ENCODE measurements at places on chromosomes 5 and 9.

- DNase-seq = no peak
These were observed 122.9 kb downstream of the CAVIN4 start for GRCh38 chr9:100700689-100701318.

DNA sequence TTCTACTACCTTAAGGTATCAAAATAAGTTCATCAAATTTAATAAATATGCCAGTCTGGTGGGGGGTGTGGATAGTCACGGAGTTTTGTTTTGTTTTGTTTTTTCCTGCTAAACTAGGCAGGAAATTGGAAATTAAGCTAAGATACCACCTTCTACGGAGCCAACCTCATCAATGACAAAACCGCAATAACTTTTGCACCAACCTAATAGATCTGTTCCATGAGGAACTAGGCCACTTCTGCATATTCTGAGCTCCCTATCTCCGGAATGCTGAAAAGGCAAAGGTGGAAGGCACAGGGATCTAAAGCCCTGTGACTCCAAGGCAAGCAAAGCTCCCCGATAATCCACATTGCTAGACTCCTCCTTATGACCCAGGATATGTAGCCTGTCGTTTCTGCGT, 5.8 kb upstream of the OR1L4 start:
- no peak for DNase-seq

DNA sequence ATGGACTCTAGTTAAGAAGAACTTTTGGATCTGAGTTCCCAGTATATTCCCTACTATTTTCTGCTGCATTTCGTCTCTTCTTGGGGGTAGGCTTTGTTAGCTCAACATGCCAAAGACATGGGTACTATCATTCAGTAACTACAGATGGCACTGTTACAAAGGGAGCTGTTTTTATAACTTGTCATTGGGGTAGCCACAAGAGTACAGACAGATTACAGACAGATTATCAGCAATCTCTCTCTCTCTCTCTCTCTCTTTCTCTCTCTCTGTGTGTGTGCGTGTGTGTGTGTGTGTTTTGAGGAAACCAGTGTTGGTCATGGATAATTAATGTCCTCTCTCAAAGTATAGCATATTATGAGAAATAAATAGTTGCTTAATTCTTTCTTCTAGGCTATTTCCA, 116.1 kb downstream of the WDR70 start:
- no peak for DNase-seq

GRCh38 chr9:32992595-32993238, 8.7 kb downstream of the APTX start:
- no peak for DNase-seq

- no peak for DNase-seq
These were observed 272 bp downstream of the ANAPC2 start for GRCh38 chr9:137188086-137188489.

GRCh38 chr9:78038620-78039300, 7.1 kb upstream of the GNAQ start:
- no peak for DNase-seq

GRCh38 chr9:128603697-128604096, 51.3 kb downstream of the SPTAN1 start:
- no peak for DNase-seq

- no peak for DNase-seq
These were observed 23.3 kb downstream of the SPRY4 start for GRCh38 chr5:142301540-142301939.

Measured in stimulated activated CD8-positive, alpha-beta memory T cell treated with anti-CD3 and anti-CD28 coated beads, Interleukin-7, amount 100 ng/mL, for 48 hours (primary cell).